ENCODE measurements at places on chromosomes 12 and 14.

DNA sequence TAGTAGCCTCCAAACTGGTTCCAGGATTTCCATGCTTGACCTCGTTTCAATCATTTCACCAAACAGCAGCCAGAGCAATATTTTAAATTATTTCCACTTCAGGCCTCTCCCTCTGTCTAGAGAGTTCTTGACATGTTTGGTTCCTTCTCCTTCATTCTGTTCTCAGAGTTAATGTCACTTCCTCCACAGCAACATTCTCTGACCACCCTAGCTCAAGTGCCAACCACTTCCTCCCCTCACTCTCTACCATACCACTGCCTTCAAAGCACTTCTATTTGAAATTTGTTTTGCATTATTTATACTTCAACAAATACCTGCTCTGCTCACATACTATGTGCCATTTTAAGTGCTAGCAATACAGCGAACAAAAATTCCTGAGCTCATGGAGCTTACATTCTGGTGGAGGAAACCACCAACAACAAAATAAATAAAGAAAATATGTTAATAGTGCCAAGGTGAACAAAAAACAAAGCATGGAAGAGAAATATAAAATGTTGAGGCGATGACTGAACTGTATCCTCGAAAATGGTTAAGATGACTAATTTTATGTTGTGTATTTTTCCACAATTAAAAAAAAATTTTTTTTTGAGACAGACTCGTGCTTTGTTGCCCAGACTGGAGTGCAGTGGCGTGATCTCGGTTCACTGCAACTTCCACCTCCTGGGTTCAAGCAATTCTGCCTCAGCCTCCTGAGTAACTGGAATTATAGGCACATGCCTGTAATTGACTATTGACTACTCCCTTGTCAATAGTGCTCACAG lies 17.3 kb downstream of the BAZ1A start:
- DNase-seq: no peak

GRCh38 chr12:3185260-3185870 lies 108.2 kb downstream of the TSPAN9 start:
- DNase-seq: no peak

GRCh38 chr12:30019366-30020140 lies 235.8 kb upstream of the TMTC1 start:
- no peak for DNase-seq

DNA sequence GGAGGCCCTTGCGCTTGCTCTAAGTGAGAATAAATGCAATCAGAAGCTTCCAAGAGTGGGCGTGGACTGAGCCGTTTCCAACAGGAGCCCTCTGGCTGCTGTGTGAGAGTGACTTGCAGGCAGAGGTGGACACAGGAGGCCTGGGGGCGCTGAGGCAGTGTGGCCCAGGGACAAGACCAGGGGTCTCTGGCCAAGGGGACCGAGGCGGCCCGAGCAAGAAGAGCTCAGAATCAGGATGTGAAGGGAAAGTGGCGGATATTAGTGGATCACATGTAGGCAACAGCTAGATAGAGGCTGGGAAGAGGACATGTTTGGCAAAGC lies 8.6 kb downstream of the RIMBP2 start:
- no peak for DNase-seq

DNA sequence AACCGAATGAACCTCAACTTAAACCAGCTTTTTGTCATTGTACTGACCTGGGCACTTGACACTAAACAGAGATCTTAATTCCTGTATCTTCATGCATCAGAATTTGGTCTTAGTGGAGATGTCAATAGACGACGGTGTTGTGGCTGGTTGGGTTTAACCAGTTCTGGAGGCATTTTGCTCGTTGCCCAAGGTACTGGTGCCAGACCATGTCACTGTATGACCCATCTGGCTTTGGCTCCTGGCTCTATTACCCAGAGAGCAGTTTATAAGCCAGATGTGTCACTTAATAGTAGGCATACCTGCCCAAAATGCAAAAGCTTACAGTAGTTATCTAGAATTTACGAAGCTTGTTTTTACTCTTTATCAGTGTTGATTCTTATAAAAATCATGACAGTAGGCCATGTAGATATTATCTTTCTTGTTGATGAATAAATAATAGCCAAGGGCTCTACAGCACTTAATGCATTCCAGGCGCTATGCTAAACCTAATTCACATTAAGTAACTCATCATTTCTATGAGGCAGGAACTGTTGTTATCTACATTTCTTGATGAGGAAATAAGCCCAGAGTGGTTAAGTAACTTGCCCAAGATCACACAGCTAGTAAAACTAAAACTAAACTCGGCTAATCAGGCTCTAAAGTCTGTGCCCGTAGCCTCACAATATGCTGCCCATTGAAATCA lies 179.7 kb upstream of the HIF1A start:
- DNase-seq: no peak

DNA sequence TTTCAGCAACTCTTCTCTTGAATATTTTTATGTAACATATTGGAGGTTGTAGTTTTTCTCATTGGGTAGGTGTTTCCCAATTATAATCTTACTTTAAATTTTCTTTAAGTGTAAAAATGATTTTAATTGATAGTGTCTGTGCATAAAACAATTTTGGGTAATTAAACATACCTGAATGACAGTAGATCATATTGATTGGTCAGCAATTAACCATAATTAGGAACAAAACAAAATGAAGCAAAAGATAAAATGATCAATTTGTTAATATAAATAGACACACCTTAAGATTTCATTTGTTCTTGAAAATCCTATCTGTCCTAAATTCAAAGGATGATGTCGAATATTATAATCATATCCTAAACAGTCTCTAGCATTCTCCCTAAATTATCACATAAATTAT lies 468.3 kb downstream of the PDZRN4 start:
- DNase-seq: no peak

DNA sequence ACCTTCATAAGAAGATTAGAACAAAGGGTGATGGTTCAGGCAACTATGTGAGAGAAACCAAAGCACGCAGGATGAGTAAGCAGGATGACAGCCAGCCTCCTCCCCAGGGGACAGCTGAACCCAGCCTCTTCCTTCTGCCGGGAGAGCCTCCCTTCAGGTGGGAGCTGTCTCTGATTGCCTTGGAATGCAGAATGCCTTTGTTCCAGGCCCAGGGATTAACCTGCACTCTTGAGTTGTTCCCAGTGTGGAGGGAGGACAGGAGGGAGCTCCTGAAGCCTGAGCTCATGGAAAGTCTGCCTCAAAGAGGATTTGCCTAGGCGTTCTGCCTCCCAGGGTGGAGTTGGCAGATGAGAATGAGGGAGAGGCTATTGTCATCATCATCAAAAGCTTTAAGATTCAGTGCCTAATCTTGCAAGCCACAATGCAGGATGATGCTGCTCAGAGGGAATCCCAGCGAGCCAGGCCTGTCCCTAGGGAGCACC lies 3.6 kb upstream of the KRT6A start:
- DNase-seq: no peak

DNA sequence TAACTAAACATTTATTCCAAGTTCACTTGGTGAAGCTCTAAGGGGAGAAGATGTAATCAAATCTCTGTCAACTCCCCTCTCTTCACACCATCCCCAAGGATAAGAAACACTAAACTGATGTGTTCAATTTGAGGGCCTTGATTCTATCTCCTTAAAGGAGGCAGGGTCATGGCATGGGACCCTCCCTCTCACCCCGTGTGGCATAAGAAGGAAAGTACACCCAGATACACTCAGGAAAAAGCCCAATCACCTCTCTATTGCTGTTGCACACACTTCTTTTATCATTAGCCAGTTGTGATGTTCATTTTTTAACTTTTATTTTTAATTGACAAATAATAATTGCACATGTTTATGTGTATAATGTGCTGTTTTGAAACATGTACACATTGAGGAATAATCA lies 35.1 kb downstream of the WASHC3 start:
- no peak for DNase-seq

GRCh38 chr14:102462391-102462790 lies 47.2 kb downstream of the ANKRD9 start:
- DNase-seq: no peak

- DNase-seq: no peak
Measured at GRCh38 chr12:19307451-19307850, 131.8 kb upstream of the AEBP2 start.

GRCh38 chr14:57865403-57866198 lies at the start of gene SLC35F4:
Gene SLC35F4, minus strand, starts transcription at chr14:57866092.
- no peak for DNase-seq

DNA sequence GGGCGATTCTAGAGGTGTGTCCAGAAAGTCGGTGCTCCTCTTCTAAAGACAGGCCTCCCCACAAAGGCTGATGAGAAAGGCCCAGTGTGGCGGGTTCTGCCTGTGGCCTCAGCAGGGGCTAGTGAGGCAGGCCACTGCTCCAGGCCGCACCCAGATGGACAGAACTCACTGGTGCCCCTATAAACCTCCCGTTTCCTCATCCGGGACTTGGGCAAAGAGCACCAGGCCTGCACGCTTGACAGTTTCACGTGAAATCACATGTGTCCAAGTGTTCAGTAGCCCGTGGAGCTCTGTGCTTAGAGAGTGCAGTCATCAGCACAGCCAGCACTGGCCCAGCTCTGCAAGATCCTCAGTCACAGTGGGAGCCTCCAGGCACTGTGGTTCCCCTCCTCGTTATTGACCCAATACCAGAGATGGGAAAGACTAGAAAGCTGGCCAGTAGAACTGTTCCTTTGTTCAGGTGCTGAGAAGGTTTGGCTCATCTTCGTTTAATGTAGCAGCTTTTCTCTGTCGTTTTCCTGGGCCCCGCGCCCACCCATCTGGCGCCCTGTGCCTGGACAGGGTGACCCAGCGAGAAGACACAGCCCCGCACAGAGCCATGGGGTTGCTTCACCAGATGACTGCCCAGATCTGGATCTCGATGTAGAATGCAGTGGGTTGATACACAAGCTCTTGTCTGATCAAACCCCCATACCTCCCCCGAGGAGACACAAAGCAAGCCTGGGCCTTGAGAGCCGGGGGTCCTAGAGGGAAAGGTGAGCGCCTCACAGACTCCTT lies 26.3 kb downstream of the IL31 start:
- DNase-seq: no peak

- DNase-seq: no peak
Measured at GRCh38 chr12:91178139-91178561, 4.5 kb downstream of the DCN start.

GRCh38 chr12:6154730-6155459 lies 30.4 kb upstream of the VWF start:
- DNase-seq: no peak

DNA sequence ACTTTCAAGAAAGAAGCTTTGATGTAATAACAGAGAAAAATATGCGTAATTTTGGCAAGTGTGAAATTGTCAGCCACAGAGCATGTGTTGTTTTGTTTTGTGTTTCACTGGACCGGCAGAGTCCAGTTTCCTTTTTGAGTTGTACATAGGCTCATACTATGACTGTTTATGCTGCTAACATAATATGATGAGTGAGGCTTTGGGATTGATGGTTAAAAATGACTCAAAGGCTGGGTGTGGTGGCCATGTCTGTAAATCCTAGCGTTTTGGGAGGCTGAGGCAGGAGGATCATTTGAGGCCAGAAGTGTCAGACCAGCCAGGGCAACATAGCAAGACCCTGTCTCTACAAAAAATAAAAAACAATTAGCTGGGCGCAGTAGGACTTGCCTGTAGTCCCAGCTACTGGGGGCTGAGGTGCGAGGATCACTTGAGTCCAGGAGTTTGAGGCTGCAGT lies 487.9 kb downstream of the PCNX1 start:
- no peak for DNase-seq

DNA sequence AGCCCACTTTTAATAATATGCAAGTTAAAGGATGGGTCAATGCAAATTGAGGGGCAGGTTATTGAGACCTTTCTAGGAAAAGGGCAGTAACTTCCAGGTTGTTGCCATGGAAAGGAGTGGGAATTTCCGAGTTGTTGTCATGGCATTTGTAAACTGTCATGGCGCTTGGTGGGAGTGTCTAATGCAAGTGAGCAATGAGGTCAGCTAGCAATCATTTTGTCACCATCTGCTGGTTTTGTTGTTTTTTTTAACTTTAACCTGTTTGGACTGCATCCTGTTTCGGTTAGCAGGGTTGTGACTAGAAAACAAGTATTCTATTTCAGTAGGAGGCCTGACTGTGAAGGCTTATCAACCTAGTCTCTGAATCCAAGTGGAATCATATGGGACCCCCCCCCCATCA lies 85.8 kb upstream of the TSPAN11 start:
- no peak for DNase-seq

DNA sequence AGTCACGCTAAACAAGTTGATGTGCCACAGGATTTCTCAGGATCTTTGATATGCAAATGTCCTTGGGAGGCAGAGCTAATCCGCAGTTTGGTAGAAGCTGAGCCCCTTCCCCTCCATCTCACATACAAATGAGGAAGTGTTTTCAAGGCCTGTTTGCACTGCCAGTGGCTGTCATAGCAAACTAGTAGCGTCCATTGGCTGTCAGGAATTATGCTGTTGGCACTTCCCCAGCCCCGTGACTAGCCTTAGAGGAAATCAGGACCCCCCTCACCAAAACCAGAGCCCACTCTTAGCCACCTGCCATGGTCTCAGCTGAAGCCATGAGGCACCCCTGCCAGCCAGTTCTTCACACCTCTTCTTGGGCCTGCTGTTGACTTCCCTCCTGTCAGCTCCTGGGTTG lies 253.9 kb downstream of the CACNA1C start:
- DNase-seq: no peak

- no peak for DNase-seq
Measured at GRCh38 chr12:113862590-113863454, 103.3 kb downstream of the RBM19 start.

- peak; percentile 61 for DNase-seq
Measured at GRCh38 chr12:101773650-101774162, 34.4 kb upstream of the SYCP3 start.

DNA sequence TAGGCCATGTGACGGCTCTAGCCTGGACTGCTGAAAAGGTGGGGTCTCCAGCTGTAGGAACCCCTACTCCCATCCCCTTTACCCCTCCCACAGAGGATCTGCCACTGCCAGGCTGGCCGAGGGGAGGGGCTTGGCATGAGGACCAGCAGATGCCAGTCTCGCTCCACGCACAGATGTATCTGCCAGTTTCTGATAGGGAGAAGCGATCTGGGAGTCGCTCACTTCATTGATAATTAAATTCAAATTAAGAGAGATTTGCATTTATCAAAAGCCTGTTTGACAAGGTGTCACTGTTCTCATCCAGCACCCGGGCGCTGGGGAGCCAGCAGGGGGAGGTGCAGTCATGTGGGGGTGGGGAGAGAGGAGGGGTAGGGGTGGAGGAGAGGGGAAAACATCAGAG lies 217.6 kb upstream of the MYL2 start:
- DNase-seq: no peak

DNA sequence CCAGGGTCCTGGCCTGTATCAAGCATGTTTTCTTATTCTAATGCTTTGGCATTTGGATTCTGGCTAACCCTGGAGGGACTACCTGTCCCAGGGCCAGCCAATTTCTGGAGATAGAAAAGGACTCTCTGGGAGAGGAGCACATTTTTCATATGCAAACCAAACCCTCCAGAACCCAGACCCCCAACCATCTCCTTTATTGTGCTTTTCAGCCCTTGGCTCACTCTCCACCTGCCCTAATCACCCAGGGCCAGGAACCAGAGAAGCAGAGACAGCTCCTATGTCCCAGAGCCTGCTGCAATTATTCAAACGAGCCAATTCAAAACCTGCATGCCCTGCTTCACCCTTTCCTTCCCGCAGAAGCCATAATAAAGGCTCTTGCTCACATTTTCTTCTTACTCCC lies 23.8 kb downstream of the HSPB8 start:
- no peak for DNase-seq

- no peak for DNase-seq
Measured at GRCh38 chr12:51262758-51263177, 7.4 kb downstream of the SMAGP start.
